Endothelial cell (in vitro differentiated cells): ENCODE measurements at places on chromosomes 7 and 10. TPM values are rescaled to one million over a fixed set of nuclear protein-coding genes. Genes with fewer than 3 reads are reported as not detected.

GRCh38 chr7:127582361-127582760 lies 3.0 kb downstream of the GCC1 start:
- DNase-seq: no peak
- peaks cover 37% of the 10 kb centered on the region for H3K4me1 ChIP-seq
- peaks cover 8% of the 10 kb centered on the region for H3K27me3 ChIP-seq
- no peak overlapping the region for H3K27ac ChIP-seq
- peaks cover 23% of the 10 kb centered on the region for H3K36me3 ChIP-seq

GRCh38 chr7:113812591-113813255 lies 106.1 kb downstream of the PPP1R3A start:
- no peak overlapping the region for H3K27ac ChIP-seq
- no peak overlapping the region for H3K4me3 ChIP-seq

- DNase-seq: no peak
- no peaks in the 10 kb centered on the region for H3K4me1 ChIP-seq
- peak overlapping the region; percentile 29 for H3K4me3 ChIP-seq
- no peak overlapping the region for H3K27ac ChIP-seq
- H3K27me3 ChIP-seq: no peaks in the 10 kb centered on the region
- peaks cover 41% of the 10 kb centered on the region for H3K36me3 ChIP-seq
Observed at GRCh38 chr7:23619141-23619540, 22.0 kb downstream of the CCDC126 start.

- DNase-seq: no peak
- peaks cover 6% of the 10 kb centered on the region for H3K4me1 ChIP-seq
- peaks cover 3% of the 10 kb centered on the region for H3K36me3 ChIP-seq
- H3K27me3 ChIP-seq: no peaks in the 10 kb centered on the region
- H3K27ac ChIP-seq: no peak overlapping the region
Observed at GRCh38 chr7:27389496-27389895, 146.9 kb downstream of the EVX1 start.

GRCh38 chr7:155864991-155865690 lies 52.9 kb upstream of the SHH start:
- DNase-seq: no peak
- H3K27ac ChIP-seq: no peak overlapping the region
- peaks cover 2% of the 10 kb centered on the region for H3K27me3 ChIP-seq
- H3K4me1 ChIP-seq: no peaks in the 10 kb centered on the region
- no peak overlapping the region for H3K4me3 ChIP-seq
- H3K36me3 ChIP-seq: no peaks in the 10 kb centered on the region

DNA sequence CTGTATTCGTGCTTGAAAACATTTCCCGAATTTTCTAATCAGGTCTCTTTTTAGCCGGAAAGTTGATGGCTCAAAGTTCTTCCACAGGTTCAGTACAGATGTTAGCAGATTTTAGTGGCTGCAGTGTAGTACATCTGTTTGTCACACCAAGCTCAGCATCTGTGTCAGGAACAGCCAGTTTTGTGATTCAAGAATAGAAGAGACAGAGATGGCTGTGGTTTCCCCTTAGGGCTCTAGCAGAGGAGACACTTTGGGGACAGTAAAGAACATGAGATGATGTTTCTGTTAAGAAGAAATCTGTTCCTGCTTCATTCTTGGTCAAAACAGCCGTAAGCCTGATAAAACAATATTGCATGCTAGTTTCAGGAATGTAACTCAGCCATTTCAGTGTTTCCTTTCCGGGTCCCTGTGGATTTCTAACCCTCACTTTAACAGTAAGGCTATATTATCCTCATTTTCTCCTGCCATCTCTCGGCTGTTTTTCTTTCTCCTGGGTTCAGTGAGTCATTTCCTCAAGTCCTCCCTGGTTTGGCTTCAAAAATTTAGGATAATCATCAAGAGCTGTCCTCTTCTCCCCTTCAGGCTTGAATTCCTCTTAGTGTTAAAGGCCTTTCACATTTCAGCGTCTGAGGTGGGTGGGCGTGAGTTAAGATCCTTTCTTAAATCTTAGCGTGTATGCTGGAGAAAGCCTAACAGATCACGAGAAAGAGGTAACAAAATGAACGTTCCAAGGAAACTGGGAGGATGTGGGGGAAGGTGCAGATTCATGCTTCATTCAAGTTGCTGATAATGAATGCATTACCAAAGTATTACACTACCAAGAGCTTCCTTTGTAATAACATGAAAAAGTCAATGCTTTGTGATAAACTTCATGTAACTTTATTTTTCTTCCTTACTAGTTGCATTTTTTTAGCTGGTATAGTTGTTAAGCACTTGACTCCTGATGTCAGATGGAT lies 37.1 kb upstream of the BICC1 start:
- no peak for DNase-seq
- no peak overlapping the region for H3K27ac ChIP-seq
- H3K27me3 ChIP-seq: no peaks in the 10 kb centered on the region
- H3K4me3 ChIP-seq: no peak overlapping the region
- H3K36me3 ChIP-seq: no peaks in the 10 kb centered on the region

DNA sequence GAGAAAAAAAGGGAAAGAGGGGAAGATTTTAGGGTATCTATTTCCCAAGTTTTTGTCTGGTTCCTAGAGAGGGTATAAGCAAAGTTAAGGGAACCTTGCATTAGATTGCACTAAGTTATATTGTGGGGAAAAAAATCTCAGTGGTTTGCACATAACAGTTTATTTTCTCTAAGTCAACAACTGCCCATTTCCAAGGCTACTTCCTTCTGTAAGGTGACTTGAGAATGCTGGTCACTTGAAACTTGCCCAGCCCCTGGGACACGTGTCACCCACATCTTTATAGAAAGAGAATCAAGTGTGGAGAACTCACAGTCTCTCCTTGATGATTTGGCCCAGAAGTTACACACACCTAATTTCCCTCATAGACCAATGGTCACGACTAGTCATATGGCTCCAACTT lies 488.6 kb upstream of the PODXL start:
- no peaks in the 10 kb centered on the region for H3K27me3 ChIP-seq
- H3K27ac ChIP-seq: no peak overlapping the region
- H3K4me3 ChIP-seq: no peak overlapping the region
- DNase-seq: no peak
- H3K36me3 ChIP-seq: no peaks in the 10 kb centered on the region

GRCh38 chr10:79496896-79497295 lies 15.4 kb upstream of the EIF5AL1 start:
- H3K4me3 ChIP-seq: no peak overlapping the region
- DNase-seq: no peak
- no peaks in the 10 kb centered on the region for H3K36me3 ChIP-seq
- H3K27ac ChIP-seq: no peak overlapping the region
- H3K27me3 ChIP-seq: peaks cover 5% of the 10 kb centered on the region

- DNase-seq: no peak
- H3K27ac ChIP-seq: no peak overlapping the region
- no peaks in the 10 kb centered on the region for H3K36me3 ChIP-seq
- peaks cover 3% of the 10 kb centered on the region for H3K27me3 ChIP-seq
- H3K4me3 ChIP-seq: no peak overlapping the region
Observed at GRCh38 chr7:51374936-51375335, 58.3 kb upstream of the COBL start.

DNA sequence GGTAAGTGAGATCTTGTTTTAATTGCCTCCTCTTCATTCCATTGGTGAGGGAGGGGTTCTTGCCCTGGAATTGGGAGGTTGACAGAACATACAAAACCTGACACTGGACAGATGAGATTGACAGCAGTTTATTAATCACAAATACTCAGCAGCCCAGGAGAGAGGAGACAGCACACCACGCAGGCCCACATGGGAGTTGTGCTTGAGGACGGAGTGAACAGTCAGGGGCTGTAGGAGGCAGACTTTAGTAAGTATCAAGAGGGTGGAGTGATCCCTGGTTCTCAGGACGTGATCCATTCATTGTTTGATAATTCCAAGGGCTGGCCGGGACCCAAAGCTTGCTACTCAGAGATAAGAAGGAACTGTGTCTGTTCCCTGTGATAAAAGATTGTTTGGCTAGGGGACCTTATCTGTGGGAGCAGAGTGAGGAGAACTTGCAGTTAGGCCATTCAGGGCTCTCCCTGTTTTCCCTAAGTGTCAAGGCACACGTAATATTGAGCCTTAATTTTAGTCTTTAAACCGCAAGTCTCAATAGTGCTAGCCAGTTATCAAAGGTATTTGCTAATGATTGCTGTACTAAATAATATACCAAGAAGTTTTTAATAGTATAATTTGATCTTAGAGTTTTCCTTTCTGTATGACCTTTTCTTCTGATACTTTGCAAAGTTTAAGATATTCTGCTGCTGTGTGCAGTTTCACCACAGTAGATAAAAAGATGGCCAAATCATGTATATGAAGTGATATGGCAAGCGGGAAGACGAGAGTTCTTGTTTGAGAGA lies 14.5 kb downstream of the CAPZA2 start:
- no peak overlapping the region for H3K27ac ChIP-seq
- H3K36me3 ChIP-seq: peaks cover 14% of the 10 kb centered on the region

DNA sequence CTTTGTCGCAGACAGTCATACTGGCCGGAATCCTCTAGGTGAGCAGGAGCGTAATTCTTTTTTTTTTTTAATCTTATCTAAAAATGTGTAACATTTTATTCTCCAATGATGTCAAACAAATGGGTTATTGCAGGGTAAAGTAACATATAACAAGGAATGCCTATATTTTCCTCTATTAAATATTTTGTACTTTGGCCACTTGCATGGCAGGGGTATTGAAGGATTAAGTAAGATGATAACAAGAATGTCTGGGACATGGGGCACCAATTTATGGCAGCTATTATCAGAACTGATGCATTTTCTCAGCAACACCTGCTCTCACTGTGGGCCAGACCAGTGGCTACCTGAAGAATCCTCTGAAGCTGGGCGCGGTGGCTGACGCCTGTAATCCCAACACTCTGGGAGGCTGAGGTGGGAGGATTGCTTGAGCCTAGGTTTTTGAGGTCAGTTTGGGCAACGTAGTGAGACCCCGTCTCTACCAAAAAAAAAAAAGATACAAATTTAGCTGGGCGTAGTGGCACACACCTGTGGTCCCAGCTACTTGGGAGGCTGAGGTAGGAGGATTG lies 24.0 kb upstream of the SNX10 start:
- H3K27ac ChIP-seq: no peak overlapping the region
- no peak overlapping the region for H3K4me3 ChIP-seq
- H3K4me1 ChIP-seq: no peaks in the 10 kb centered on the region
- no peak for DNase-seq

DNA sequence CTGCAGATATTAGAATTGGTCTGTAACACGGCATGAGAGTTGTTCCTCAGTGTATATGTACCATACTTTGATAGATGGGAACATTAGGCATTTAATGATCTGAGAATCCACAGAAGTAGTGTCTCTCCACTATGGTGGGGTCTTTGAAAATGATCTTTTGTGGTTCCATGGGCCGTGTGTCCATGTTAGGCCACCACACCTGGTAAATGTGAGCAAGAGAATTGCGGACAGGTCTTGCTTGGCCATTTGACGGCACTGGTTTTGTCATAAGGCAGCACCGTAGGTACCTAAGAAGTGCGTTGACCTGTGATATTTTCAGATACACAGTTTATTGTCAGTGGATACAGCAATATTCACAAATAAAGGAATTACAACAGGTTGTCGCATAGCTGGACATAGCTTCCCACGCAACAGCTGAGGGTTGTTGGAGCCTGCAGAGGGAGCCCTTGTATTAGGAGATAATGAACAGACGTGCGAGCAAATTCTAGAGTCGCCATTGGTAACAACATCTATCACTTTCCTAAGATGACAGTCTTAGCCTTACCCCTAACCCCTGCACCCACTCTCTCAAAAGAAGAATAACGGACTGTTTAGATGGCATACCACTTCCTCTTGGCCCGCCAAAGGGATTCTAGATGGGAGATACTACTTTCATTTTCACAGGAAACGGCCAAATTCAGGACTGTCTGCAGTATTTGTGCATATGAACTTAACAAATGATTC lies 111.4 kb downstream of the COL28A1 start:
- no peaks in the 10 kb centered on the region for H3K36me3 ChIP-seq
- peak; percentile 55 for DNase-seq
- no peak overlapping the region for H3K4me3 ChIP-seq
- H3K27me3 ChIP-seq: no peaks in the 10 kb centered on the region
- H3K4me1 ChIP-seq: no peaks in the 10 kb centered on the region

The CREB5 gene
- total RNA-seq: 5.6 TPM

The KIAA1217 gene
- 70.8 TPM for total RNA-seq

The WASHC2A gene
- 79.3 TPM for total RNA-seq

The ST8SIA6 gene
- total RNA-seq: 1.7 TPM

The SDK1 gene
- total RNA-seq: 4.3 TPM

The SRRM3 gene
- total RNA-seq: 27.1 TPM

The CPEB3 gene
- 2.4 TPM for total RNA-seq
